Effector CD4-positive, alpha-beta T cell (primary cell): ENCODE measurements at places on chromosomes 13 and 19.

DNA sequence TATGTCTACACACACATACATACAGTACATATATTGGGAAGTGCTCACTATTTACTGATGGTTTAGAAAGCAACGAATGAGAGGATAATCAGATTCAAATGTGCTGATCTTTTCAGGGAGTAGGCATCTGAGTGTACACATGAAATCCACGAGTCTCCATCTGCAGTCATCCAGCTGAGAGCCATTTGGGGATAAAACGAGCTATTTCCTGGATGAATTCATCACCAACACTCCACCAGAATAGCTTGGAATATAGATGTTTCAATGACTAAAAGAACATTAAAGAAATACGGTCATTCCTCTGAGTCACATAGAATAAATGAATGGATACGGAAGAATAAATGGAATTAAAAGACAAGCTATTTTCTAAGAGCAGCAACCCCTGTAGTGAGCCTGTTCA, 721.6 kb upstream of the ARGLU1 start:
- no peak for DNase-seq

- DNase-seq: no peak
Observed at GRCh38 chr19:726993-727956, 18.5 kb downstream of the PALM start.

DNA sequence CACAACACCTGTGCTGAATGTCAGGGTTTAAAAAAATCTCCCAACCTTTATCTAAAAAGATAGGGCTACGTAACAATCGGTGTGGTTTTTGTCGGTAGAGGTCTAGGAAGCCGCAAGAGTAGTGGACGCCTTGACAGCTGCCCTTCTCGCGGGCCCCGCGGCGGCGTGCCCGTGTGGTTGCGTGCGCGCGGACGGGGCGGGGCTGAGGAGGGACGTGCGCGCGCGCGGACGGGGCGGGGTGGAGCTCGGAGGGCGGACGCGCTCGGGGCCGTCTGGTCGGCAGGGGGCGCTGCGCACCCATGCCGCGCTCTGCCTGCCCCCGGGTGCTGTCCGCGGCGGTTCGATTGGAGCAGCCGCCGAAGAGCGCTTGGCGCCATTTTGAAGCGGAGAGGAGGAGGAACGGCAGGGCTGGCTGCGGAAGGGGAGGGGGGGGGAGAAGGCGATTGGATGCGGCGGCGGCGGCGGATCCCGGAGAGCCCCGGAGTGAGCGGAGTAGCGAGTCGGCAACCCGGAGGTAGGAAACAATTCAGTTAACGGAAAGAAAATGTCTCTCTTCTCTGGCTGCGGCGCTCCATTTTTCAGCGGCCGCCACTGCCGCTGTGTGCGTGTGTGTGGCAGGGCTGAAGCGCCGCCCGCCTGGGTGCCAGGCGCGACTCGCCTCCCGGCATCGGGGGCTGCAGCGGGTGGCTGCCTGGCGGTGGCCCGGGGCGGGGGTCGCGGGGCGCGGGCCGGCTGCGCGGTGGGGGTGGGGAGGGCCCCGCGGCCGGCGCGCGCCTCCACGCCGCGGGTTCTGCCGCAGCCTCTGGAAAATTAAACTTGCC, at the start of gene PDS5B:
Gene PDS5B, plus strand, starts transcription at position 373 of the 821 bp plus-strand sequence. CDS start 62,321 bp downstream, outside the sequence.
- peak; percentile 94 for DNase-seq

- DNase-seq: no peak
Observed at GRCh38 chr13:45989607-45990006, 62.9 kb downstream of the ZC3H13 start.

GRCh38 chr19:13329766-13330165, 176.5 kb downstream of the CACNA1A start:
- no peak for DNase-seq

DNA sequence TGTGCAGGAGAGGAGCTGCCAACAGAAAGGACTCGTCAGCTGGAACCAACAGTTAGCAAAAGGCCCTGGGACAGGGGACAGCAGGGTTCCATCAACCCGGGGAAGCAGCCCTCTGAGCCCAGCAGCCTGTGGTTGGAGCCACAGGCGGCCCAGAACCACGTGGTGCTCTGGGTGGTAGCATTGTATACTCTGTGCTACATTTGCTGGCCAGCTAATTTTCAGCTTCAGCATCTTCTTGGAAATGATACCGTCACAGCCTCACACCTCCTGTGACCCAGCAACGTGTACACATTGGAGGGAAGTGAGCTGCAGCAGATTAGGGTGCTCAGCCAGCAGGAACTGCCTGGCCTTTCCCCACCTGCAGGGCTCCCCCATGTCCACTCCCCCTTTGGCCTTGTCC, 13.1 kb upstream of the MTIF3 start:
- no peak for DNase-seq

GRCh38 chr13:95243207-95243606, 58.0 kb downstream of the ABCC4 start:
- no peak for DNase-seq

GRCh38 chr19:38455031-38455430, 21.5 kb downstream of the RYR1 start:
- DNase-seq: no peak

GRCh38 chr13:81388400-81388799, 1047.5 kb upstream of the SPRY2 start:
- no peak for DNase-seq

DNA sequence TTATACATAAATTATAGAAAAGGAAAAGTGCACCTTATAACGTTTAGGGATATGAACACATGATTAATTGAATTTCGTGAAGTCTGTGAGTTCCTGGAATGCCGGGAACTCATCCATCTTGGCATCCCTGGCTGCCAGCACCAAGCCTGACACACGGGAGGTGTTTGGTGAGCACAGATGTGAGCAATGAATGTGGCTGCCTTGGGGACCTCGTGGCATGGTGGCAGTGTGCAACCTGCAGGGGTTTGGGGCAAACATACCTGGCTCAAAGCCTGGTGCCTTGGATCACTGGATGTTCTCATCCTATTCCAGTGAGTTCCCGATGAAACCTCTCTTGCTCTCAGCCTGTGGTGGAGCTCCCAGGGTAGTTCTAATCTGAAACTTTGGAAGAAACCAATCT, 10.4 kb upstream of the MAP2K2 start:
- DNase-seq: no peak

DNA sequence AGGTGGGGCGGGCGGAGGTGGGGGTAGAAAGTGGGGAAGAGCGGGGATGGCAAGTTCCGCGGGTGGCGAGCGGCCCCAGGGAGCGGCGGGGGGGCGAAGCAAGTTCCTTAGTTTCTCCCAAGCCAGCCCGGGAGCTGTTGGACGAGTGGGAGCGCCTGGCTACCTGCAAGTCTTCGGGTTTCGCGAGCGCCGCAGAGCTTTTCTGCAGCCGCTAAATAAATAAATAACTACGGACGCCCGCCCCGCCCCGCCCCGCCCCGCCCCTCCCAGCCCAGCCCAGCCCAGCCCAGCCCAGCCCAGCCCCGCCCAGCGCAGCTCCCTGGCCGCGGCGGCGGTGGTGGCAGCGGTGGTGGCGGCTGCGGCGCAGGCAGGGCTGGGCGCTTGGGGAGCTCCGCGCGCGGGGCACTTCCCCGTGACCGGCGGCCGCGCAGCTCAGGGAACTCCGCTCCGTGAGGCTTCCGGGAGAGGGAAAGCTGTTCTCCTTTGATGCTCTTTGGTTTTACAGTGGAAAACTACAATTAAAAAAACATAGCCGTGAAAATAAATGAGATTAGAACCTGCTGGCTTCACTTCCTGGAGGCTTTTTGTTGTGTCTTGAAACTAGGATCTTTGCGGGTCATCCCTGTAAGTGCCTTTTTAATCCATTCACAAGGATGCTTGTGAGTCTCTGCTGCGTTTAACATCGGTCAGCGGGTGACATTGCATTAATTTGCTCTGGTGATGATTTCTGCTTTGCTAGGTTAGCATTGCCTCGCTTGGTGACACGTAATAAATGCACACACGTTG, at the start of gene UBE2L5:
Gene UBE2L5, plus strand, starts transcription at position 440 of the 786 bp plus-strand sequence. CDS start 5,498 bp downstream, outside the sequence.
- DNase-seq: peak; percentile 52

DNA sequence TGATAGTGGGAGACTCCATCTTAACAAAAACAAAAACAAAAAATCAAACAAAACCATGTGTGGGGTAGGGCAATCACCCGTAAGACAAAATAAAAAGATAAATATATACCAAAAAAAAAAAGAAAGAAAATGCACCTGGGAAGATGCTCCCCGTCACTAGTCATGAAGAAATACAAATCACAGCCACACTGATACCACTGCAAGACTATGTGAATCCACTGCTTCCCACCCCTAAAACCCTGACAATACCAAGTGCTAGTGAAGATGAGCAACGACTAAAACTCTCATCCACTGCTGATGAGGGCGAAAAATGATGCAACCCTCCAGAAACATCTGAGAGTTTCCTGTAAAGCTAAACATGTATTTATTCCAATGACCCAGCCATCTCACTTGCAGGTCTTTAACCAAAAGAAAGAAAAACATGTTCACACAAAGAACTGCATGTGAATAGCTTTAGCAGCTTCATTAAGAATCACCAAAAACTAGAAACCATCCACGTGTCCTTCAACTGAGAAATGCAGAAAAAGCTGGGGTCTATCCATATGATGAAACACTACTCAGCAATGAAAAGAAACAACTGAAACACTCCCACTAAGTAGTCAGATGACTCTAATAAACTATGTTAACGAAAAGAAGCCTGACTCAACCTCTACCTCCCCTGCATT, 31.7 kb downstream of the BRD4 start:
- DNase-seq: no peak

- no peak for DNase-seq
Observed at GRCh38 chr19:46616631-46617322, 8.1 kb downstream of the PTGIR start.

- no peak for DNase-seq
Observed at GRCh38 chr13:106596275-106596937, 28.5 kb upstream of the ARGLU1 start.

DNA sequence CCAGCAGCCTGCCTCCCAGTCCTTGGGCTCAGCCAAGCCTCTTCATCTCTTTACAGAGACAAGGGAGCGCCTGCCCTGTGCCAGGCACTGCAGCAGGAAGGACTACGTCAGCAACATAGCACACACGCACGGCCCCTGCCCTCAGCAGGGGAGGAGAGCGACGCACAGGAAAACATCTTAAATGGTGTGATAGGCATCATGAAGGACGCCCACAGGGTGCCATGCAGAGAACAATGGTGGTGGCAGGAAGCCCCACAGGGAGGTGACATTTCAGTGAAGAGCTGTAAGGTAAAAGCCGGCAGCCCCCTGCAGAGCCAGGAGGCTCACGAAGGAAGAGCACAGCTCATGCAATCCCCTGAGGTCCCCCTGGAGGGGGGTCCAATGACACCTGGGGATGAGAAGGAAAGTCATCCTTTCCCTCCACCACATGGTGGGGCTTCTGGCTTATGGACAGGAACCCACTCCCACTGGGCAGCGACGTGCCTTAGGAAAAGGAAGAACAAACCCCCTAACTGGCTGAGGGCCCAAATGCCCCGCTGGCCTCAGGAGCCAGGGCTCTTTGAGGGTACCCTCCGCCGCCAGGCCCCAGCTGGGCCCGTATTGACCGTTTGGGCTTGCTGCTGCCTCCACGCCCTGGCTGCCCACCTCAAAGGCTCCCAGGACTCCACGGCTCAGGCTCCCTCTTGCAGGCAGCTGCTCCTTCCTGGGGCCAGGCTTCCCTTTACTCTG, 37.3 kb upstream of the C13orf42 start:
- DNase-seq: no peak

GRCh38 chr19:3359919-3360420, 6.4 kb upstream of the NFIC start:
- DNase-seq: no peak

- DNase-seq: no peak
Observed at GRCh38 chr13:30892966-30893365, 13.1 kb upstream of the MEDAG start.

DNA sequence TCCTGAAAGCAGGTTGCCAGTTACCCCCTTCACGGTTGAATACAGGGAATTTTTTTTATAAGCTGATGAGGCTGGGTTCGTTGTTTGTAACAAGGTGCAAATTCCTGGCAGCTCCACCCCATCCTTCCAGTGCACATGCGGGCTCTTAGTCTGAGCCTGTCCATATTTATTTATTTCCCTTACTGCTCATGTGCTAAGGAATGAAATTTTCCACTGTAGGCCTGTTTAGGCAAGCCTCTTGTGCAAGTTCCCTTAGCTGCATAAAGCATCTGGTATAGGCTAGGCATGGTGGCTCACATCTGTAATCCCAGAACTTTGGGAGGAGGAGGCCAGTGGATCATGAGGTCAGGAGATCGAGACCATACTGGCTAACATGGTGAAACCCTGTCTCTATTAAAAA, 560.9 kb upstream of the PCDH9 start:
- DNase-seq: no peak

DNA sequence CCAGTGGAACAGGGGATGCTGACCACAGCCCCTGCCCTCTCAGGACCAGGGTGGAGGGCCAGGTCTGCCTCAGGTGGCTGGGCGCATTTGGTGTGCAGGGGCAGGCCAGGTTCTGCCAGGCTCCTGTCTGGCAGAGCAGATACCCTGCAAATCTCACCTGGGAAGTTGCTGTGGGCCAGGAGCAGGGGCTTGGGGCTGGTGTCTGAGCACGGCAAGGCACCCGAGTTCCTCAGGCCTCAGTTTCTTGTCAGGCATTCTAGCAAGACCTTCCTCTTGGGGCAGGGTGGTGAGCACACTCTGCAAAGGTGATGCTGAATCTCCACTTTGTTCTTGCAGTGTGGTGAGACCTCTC, 1.1 kb downstream of the CRTC1 start:
- DNase-seq: no peak

DNA sequence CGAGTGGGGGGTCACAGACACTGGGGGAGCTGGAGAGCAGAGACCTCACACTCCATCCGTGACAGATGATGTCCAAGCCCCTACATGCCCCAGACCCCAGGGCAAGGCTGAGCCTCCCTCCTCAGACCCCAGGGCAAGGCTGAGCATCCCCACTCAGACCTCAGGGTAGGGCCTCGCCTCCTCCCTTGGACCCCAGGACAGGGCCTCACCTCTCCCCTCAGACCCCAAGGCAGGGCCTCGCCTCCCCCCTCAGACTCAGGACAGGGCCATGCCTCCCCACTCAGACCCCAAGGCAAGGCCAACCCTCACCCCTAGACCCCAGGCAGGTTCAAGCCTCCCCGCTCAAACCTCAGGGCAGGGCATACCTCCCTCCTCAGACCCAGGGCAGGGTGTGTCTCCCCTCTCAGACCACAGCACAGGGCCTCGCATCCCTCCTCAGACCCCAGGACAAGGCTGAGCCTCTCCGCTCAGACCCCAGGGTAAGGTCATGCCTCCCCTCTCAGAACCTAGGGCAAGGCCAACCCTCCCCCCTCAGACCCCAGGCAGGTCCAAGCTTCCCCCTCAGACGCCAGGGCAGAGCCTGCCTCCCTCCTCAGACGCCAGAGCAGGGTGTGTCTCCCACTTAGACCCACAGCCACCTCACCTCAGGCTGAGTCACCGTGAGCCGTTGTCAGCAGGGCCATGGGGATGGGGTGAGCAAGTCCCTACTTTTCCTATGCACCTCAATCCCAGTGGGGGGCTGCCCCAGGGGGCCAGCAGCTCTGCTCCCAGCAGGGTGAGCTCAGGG, 1.7 kb upstream of the S1PR4 start:
- DNase-seq: peak; percentile 69

GRCh38 chr19:30255791-30256495, 116.2 kb upstream of the ZNF536 start:
- DNase-seq: no peak
